ENCODE measurements at places on chromosomes 1 and 21.

DNA sequence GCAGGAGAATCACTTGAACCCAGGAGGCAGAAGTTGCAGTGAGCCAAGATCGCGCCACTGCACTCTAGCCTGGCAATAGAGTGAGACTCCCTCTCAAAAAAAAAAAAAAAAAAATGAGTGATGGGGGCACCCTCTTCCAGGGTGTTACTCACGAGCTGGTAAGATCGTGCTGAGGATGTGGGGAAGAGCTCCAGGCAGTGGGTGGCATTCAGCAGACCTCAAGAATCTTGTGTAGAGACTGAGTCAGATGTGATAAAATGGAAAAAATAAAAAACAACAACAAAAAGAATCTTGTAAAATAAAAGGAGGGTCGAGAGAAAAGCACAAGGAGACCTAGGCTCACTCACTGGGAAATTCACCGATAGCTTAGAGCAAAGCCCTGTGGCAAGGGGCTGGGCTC is 38.5 kb downstream of the EPHA2 start:
- no peak for DNase-seq

DNA sequence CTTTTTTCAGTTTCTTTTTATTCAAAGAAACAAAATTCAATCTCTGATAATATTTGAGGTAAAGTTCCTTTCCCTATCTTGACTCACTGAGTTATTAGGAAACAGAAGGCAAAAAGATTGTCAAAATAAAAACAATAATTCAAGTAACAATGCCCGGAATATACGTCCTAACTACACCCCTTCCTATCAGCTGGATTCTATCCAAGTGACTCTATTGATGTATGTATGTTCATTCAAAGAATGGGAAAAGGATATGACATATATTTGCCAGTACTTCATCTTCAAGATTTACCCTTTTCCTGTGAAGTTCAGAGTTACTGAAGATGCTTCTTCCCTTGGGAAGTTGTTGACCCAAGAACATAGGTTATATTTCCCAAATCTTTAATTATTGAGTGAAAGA is 13.7 kb downstream of the SPRTN start:
- no peak for DNase-seq

GRCh38 chr21:15874615-15875014 is 144.8 kb downstream of the USP25 start:
- DNase-seq, result no peak

DNA sequence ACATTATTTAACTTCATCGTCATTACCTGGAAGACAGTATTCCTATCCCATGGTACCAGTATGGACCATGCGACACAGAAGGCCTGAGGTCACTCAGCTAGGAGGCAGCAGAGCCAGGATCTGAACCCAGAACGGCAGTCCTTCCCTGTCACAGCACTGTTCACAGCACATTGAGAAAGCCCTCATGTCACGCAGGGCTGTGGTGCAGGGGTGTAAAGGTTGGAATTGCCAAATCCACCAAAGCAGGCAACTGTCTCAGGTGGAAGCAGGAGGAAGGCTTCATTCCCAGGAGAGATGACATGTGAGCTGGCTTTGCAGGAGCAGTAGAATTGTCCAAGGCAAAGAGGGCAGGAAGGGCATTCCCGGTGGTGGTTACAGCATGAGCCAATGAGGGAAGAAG is 9.9 kb upstream of the TTC22 start:
- DNase-seq, result no peak

DNA sequence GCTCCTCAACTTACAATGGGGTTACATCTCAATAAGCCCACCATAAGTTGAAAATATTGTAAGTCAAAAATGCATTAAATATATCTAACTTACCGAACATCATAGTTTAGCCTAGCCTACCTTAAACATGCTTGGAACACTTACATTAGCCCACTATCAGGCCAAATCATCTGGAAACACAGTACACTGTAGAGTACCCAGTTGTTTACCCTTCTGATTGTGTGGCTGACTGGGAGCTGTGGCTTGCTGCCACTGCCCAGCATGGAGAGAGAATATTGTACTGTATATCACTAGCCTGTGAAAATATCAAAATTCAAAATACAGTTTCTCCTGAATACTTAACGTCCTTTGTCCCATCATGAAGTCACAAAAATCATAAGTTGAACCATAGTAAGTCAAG is 40.4 kb upstream of the FRRS1 start:
- DNase-seq, result no peak

DNA sequence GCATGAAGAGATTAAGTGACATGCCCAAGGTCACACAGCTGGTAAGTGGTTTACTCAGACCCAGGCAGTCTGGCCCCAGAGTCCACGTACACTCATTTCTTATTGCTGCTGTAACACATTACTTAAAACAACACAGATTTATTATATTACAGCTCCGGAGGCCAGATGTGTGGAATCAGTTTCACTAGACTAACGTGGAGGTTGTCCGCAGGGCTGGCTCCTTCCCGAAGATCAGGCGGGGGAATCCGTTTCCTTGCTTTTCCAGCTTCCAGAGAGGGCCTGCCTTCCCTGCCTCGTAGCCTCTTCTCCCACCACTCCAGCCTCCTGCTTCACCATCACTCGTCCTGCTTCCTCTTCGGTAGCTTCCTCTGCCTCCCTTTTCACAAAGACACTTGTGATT is 81.2 kb downstream of the KCNN3 start:
- no peak for DNase-seq

GRCh38 chr1:221559911-221560310 is 182.0 kb downstream of the DUSP10 start:
- DNase-seq, result no peak

Measured in activated T-helper 1 cell treated with Interleukin-2 at 50 U/mL for 16 hours (primary cell).